ENCODE measurements at places on chromosomes 2 and 18.

DNA sequence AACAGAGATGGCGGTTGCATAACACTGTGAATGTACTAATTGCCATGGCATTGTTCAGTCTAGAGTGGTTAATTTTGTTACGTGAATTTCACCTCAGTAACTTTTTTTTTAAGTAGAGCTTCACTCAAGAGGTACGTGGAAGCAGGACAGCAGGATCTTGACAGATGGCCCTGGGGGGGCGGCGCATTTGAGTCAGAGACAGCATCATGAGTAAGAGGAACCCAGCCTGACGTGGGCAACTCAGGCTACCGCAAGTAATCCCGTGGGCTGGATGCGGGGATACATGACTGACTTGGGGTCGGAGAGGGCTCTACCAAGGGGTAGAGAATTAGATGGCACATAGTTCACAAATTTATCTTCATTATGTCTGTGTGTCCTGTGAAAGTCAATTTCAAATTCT, 38.1 kb upstream of the DAPL1 start:
- DNase-seq = no peak

GRCh38 chr18:48122376-48122775, 191.9 kb upstream of the SMAD2 start:
- no peak for DNase-seq

DNA sequence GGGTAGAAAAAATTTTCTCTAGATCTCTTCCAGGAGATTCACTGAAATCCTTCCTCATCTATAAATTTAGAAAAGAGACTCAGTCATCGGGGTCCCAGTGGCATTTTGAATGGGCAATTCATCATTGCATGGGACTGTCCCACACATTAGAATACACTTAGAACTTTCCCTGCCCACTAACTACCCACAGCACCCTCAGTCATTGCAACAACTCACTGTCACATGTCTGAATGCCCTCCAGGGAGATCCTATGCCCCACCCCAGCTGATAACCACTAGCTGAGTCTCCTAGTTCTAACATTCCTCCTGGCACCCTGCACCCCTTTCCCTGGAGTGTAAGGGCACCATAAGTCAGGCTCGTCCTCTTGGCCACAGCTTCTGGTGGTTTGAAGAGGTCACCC, 89.6 kb downstream of the INSIG2 start:
- no peak for DNase-seq

DNA sequence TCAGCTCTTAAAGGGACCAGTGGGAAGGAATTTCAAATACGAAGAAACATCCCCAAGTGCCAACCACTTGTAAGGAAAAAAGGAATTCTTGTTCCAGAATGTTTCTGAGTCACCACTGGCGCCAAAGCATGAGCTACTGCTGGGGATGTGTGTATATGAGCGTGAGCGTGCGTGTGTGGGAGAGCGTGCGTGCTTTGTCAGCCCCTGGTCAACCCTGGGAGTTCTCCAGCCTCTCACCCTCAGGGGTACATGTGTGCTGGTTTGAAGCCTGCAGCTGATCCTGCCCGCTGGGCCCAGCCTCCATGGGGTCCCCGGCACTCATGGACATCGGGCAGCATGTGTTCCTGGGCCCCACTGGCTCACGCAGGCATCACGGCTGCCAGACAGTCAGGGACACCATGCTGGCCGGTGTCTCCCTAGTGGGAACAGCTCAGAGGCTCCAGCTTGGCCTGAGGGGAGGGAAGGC, 17.1 kb downstream of the HS6ST1 start:
- DNase-seq = peak; percentile 92

GRCh38 chr2:12857891-12858290, 141.2 kb downstream of the TRIB2 start:
- DNase-seq = no peak

DNA sequence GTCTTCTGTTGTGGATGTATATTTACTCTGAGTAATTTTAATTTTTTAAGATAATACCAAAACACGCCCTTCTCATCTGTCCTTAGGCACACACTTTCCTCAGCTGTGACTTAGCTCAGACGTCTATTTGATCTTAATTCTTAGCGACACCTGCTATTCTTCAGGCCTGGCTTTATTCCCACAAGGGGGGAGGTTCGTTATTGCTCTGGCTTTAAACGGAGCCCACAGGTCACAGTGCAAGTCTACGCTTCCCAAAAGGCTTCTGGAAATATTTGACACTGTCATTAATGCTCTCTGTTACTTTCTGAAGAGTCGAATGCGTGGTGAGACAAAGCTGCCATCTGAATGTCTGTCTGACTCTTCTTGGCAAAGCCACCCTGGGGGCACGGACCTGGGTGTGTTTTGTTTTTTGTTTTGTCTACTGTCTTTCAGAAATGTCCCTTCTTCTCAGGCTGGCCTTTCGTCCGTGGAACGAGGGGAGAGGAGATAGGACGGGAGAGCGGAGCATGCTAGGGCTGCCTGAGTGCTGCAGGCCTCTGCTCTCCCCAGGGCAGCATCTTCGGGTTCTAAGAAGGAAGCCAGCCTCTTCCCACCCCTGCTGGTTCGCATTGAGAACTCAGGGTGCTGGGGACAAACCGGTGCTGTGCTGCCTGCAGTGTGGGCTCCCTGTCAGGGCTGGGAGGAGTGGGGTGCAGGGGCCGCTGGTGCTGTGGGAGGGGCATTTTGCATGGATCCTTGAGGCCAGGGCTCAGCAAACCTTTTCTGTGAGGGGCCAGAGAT, 61.9 kb downstream of the ASAP2 start:
- no peak for DNase-seq

GRCh38 chr2:236819275-236820002, 249.8 kb downstream of the ACKR3 start:
- DNase-seq = no peak

- DNase-seq = peak; percentile 42
Observed at GRCh38 chr18:76416911-76417310, 78.1 kb downstream of the ZNF516 start.

DNA sequence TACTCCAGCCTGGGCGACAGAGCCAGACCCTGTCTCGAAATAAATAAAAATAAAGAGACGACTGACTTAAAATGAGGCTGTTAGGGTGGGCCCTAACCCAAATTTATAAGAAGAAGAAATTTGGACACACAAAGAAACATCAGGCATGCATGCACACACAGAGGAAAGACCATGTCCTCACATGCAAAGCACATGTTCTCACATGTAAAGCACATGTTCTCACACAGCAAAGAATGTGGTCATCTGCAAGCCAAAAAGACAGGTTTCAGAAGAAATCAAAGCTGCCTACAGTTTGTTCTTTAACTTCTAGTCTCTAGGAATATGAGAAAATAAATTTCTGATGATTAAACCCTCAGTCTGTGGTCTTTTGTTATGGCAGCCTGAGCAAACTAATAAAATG, 132.3 kb upstream of the CRIM1 start:
- no peak for DNase-seq

DNA sequence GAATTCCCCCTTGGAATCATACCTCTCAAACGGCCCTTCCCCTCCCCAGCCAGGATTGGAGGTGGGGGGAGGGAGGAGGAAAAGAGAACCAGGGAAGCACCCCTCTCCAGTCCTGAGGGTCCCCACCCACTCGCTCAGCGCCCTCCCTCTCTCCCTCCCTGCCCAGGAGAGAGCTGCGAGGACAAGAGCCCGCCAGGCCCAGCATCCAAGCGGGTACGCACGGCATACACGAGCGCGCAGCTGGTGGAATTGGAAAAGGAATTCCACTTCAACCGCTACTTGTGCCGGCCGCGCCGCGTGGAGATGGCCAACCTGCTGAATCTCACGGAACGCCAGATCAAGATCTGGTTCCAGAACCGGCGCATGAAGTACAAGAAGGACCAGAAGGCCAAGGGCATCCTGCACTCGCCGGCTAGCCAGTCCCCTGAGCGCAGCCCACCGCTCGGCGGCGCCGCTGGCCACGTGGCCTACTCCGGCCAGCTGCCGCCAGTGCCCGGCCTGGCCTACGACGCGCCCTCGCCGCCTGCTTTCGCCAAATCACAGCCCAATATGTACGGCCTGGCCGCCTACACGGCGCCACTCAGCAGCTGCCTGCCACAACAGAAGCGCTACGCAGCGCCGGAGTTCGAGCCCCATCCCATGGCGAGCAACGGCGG, 14.4 kb downstream of the HOXD3 start:
- no peak for DNase-seq
